ENCODE measurements at places on chromosomes 1 and 21. TPM values are rescaled to one million over a fixed set of nuclear protein-coding genes. Genes with fewer than 3 reads are reported as not detected.

The CYP4A22 gene
- polyA plus RNA-seq, result not detected

The NID1 gene
- polyA plus RNA-seq, result 286 TPM

The LEFTY2 gene
- polyA plus RNA-seq, result 4.7 TPM

The MPL gene
- polyA plus RNA-seq, result not detected

The CFAP126 gene
- 0.31 TPM for polyA plus RNA-seq

The KIF26B gene
- polyA plus RNA-seq, result 3.8 TPM

- DNase-seq, result no peak
These were observed 175.7 kb upstream of the PLXNA2 start for GRCh38 chr1:208419746-208420420.

- DNase-seq, result no peak
These were observed 51.1 kb downstream of the GLUL start for GRCh38 chr1:182340233-182341058.

GRCh38 chr1:169682071-169682470, 29.3 kb downstream of the SELL start:
- no peak for DNase-seq

DNA sequence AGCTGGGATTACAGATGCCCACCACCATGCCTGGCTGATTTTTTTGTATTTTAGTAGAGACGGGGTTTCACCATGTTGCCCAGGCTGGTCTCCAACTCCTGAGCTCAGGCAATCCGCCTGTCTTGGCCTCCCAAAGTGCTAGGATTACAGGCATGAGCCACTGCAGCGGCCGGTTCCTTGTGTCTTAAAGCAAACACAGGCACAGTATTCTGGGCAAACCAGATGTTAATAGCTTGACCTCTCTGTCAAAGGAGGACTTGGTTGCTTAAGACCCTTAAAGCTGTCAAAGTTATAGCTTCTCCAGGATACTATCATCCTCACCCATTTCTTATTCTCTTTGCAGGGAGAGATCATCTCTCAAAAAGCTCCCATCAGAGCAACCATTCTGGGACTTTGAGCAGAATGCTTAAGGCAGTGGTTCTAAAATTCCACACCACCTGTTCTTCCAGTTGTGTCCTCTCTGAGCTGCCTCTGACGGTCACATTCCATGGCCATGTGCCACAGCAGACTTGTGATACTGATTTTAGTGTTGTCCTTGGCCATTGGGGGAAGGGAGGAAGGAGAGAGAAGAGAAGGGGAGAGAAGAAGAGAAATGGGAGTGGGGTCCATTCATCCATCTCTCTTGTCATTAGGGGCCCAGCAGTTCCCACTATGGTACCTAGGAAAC, 81.8 kb downstream of the PBX1 start:
- peak; percentile 61 for DNase-seq

- DNase-seq, result no peak
These were observed 19.2 kb upstream of the PTTG1IP start for GRCh38 chr21:44892536-44893277.

DNA sequence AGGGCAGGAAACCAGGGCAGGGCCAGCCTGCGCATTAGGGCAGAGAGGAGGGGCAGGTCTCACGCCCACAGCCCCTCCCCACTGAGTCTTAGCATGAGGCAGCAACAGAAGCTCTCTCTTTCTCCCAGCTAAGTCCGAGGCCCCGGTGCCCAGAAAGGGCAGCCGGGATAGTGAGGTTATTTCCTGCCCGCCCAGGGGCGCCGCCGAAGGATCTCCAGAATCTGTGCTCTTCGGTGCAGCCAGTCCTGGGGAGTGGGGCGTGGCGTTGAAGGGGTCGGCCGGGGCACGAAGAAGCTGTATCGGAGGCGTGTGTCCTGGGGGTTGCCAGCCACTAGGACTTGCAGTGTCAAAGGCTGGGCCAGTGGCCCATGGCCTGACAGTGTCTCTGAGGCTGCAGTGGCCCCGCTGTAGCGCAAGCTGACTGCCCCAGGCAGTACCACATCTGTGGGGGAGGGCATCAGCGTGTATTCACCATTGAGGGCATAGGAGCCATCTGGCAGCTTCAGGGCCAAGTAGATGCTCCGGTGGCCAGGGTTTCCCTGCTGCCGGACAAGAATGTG, 7.8 kb downstream of the ADAMTS4 start:
- no peak for DNase-seq

GRCh38 chr1:36531833-36532232, 49.1 kb upstream of the CSF3R start:
- no peak for DNase-seq

DNA sequence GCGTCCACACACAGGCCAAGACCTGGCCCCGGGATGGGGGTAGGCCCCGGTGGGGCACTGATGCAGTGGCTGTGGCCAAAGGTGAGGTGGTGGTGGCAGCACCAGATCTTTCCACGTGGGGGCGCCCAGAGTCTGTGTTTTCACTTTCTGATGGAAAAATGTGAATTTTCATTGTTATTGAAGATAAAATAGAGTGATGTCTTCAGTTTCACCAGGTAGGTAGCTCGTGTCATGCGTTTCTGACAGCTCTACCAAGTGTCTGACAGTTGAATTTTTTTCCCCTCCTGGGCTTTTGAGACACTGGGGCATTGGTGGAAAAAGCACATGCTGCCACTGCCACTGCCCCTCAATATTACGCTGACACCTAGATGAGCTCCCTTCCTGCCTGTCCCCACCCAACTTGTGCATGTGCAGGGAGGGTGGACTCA, 40.0 kb upstream of the MAGOH start:
- no peak for DNase-seq

- no peak for DNase-seq
These were observed 39.4 kb downstream of the PIK3C2B start for GRCh38 chr1:204455063-204455830.

DNA sequence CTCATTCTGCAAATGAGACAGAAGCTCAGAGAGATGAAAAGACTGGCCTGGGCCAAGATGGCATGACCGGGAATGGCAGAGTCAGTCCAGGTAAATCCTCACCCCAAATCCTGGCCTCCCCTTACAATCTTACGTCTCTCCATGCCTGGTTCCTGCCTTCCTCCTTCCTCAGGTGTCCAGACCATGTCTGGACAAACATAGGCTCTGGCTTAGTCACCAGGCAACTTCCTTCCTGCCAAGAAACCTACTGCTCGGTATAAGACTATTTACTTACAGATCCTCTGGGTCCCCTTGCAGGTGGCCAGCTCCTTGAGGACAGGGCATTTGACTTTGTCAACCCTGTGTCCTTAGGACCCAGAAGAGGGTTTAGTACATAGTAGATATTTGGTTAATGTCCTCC, 69.4 kb upstream of the ROR1 start:
- DNase-seq, result no peak

DNA sequence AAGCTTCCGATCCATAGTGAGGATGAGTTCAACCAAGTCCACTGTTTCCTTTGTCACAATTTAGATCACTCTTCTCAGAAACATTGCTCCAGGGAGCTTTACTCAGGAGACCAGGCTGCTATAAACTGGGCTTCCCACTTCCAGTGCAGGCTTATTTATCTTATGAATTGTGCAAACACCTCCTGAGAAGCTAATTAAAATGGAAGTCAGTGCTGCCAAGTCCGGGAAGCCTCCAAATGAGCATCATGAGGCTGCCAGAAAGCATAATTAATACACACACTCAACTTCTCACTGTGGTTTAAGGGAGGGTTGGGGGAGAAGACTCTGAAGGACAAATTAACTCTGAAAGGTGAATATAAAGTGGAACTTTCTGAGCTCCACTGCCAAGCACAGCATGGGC, 145.0 kb upstream of the SGIP1 start:
- DNase-seq, result no peak

- DNase-seq, result no peak
These were observed 10.6 kb downstream of the PDZK1 start for GRCh38 chr1:145696630-145696960.

DNA sequence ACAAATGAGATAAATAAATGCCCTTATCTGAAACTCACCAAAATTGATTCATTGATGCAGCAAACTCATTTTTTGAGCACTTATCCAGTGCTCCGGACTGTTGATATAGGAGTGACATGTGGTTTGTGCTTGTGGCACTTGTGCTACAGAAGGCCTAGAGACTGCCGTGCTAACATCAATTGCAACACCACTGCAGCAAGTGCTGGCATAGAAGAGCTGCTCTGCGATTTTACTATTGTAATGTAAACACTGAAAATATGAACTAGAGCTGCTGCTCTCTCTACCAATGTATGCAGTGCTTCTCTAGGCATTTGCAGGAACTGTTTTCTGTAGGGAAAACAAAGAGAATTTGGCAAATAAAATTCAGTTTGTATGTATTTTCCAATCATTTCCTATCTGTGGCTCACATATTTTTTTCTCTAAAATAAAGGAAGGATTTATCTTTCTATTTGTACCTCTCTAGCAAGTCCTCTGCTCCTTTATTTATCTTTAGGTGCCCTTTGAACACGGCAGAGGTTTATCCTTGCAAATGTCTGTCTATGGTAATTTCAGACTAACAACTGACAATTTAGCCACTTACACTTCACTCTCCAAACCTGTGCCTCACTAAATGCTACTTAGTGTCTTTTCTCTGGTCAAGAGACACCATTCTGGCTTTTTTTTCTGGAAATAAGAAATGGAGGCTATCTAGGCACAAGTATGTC, 409.5 kb upstream of the ADGRL2 start:
- no peak for DNase-seq

GRCh38 chr1:74716822-74717221, 16.0 kb downstream of the CRYZ start:
- no peak for DNase-seq

GRCh38 chr21:15776818-15777217, 47.0 kb downstream of the USP25 start:
- no peak for DNase-seq

GRCh38 chr1:23422241-23422877, 2.2 kb downstream of the TCEA3 start:
- DNase-seq, result peak; percentile 87

DNA sequence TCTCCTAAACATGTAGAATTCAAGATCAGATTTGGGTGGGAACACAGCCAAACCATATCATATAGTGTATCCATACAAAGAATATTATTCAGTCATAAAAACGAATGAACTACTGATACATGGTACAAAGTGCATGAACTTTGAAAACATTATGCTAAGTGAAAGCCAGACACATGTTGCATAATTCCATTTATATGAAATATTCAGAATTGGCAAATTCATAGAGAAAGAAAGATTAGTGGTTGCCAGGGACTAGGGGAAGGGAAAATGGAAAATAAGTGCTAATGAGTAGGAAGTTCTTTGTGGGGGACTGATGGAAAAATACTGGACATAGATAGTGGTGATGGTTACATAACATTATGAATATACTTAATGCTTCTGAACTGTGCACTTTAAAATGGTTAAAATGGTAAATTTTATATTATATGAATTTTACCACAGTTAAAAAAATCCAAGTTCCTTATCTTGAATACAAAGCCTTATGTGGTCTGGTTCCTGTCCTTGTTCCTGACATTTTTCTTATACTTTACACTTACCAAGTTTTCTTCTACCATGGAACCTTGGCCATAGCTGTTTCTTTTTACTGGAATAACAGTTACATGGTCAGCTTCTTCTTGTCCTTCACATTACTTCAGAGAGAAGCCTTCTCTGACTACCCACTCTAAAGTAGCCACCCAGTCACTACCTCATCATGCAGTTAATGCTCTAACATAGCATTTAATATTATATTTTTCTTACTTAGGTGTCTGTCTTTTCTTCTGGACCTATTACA, 64.0 kb downstream of the CCDC18 start:
- no peak for DNase-seq

Measured in muscle of back (tissue), 13 donors.